Heart right ventricle (tissue), 16 donors: ENCODE measurements at places on chromosomes 6 and 20. TPM values are rescaled to one million over a fixed set of nuclear protein-coding genes. Genes with fewer than 3 reads are reported as not detected.

The CDSN gene
- total RNA-seq = not detected

The PNLDC1 gene
- not detected for total RNA-seq

- peak overlapping the region; percentile 65 for H3K27ac ChIP-seq
- peak; percentile 78 for DNase-seq
- H3K4me3 ChIP-seq = peak overlapping the region; percentile 50
- no peaks in the 10 kb centered on the region for H3K27me3 ChIP-seq
- no peaks in the 10 kb centered on the region for H3K36me3 ChIP-seq
These were observed 154.7 kb downstream of the JARID2 start for GRCh38 chr6:15400572-15401004.

GRCh38 chr6:123288649-123289048 is 292.6 kb downstream of the CLVS2 start:
- no peak overlapping the region for H3K27ac ChIP-seq
- no peak overlapping the region for H3K4me3 ChIP-seq
- no peaks in the 10 kb centered on the region for H3K4me1 ChIP-seq
- no peaks in the 10 kb centered on the region for H3K36me3 ChIP-seq
- no peaks in the 10 kb centered on the region for H3K27me3 ChIP-seq

The ZNF343 gene
- 6.3 TPM for total RNA-seq
